ENCODE measurements at places on chromosomes 1 and 21. TPM values are rescaled to one million over a fixed set of nuclear protein-coding genes. Genes with fewer than 3 reads are reported as not detected.

The MANEAL gene
- 6.9 TPM for total RNA-seq

The POU2F1 gene
- 15.3 TPM for total RNA-seq

DNA sequence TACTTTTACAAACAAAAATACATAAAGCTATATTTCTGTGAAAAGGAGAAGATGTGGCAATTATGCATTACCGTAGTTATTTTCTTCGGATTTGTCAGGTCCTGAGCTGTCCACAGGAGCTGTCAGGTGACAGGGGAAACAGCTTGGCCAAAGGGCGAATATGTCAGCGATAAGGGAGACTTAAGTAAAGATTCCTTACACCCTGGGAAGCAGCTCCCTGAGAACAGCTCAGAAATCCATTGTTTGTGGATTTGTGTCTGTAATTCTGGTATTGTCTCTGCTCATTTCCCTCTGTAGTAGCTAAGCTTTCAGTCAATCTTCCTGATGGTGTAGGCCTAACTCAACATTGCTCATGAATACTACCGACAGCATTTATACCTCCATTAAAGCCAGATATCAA, 7.1 kb upstream of the CD34 start:
- no peak for DNase-seq

DNA sequence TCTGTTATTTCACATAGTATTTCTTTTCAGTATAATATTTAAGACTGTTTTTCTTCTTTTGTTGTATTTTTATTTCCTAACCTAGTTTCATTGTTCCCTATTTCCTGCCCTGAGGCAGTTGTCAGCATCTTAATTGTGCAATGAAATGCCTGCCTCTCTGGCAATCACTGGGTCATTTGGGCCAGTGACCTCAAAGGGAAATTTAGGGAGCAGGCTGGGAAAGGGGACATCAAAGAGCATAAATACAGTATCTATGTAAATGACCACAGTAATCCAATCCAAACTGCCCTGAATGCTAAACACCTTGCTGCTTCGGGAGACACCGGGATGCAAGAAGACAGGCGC, 147.8 kb downstream of the TLR5 start:
- DNase-seq: no peak

GRCh38 chr1:44485229-44485933, 80.3 kb downstream of the RNF220 start:
- DNase-seq: no peak

DNA sequence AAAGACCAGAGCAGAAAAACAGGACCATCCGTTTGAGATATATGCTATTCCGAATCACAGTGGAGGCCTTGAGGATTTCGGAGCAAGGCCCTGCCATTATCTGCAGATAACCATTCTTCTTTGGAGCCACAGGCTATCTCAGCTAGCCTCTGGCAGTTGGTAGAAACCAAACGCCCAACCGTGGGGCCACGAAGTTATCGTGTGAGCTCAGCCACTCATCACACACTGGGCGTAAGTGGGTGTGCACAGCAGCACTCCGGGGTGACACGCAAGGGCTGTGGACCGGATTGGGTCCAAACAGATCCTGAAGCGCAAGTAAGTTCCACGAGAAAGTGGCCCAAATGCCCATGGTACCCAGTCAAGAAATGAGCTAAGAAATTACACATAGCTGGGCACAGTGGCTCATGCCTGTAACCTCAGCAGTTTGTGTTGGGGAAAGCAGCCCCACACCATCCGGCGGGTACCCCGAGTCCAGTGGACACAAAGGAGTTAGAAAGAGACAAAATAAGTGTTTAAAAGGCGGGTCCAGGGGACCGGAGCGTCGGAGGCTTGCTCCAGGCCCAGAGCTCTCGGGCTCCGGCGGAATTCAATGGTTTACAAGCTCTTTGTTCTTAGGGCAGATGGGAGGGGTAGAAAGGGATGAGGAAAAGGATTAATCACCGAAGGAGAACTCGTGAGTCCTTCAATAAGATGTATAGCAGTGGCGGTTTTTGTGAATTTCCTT, 130.6 kb downstream of the LIPI start:
- DNase-seq: no peak

- DNase-seq: peak; percentile 83
Measured at GRCh38 chr1:15430787-15431570, 7.3 kb upstream of the CTRC start.
